H4 (cell line): ENCODE measurements at places on chromosomes 5 and 9. TPM values are rescaled to one million over a fixed set of nuclear protein-coding genes. Genes with fewer than 3 reads are reported as not detected.

The FRMPD1 gene
- total RNA-seq, result not detected in 2 replicates

The SLF1 gene
- 11.3 and 13.9 TPM in 2 replicates for total RNA-seq

The FOXI1 gene
- total RNA-seq, result not detected in 2 replicates

DNA sequence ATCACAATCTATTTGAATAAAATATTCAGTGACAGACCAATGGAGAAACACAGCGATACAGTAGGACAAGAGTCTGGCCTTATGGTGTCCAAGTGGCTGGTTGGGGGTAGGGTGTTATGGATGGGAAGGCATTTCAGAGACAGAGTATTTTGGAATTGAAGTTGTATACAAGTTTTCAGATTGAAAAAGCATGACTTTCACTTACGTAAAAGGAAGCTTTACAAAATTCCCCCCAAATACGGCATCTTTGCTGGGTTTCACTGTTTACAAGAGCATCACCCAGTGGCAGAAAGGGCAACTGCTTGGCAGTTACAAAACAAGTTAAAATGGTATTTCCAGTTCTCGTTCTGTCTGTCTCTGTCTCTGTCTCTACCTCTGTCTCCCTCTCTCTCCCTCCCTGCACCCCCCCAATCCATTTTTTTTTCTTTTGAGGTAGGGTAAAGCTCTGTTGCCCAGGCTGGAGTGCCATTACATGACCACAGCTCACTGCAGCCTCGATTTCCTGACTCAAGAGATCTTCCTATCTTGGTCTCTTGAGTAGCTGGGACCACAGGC, 86.2 kb downstream of the PTPN3 start:
- no peak for DNase-seq

DNA sequence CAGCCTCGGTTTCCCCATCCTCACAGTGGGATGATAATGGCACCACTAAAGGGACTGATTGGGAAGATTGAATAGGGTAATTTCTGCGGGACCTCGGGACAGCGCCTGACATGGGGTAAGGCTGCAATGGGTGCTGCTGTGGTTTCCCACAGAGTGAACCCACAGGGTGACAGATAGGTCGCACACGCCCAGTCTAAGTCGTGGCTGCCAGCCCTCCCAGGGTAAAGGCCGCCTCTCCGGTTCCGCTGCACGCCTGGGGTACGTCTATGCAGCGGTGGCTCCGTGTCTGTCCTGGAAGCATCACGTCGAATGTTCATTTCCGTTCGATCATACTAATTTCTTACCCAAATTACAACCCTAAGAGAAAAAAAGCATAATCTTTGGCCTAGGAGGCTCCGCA, 631 bp downstream of the CFAP77 start:
- DNase-seq, result no peak

The CDH9 gene
- not detected in 2 replicates for total RNA-seq

DNA sequence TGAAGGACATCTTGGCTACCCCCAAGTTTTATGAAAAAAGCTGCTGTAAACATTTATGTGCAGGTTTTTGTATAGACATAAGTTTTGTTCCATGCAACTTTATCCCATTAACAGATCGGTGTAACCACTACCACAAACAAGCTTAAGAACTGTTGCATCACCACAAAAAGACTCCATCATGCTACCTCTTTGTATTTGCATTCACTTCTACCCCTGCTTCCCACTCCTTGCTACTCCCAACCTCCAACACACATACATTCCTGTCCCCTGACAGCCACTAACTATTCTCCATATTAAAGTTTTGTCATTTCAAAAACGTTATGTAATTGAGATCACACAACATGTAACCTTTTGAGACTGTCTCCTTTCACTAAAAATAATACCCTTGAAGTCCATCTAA, 57.8 kb upstream of the LHFPL2 start:
- DNase-seq, result peak; percentile 44

- DNase-seq, result no peak
These were observed 100.2 kb downstream of the PIK3R1 start for GRCh38 chr5:68315679-68316271.

- no peak for DNase-seq
These were observed 1081.6 kb upstream of the ACO1 start for GRCh38 chr9:31302620-31303418.

The RNF180 gene
- total RNA-seq, result 6.3 and 6.6 TPM in 2 replicates

The ZNF189 gene
- 10.0 and 13.6 TPM in 2 replicates for total RNA-seq

The AQP7 gene
- 0.97 TPM in 1 of 2 replicates, not detected in the other for total RNA-seq

The ADAMTS6 gene
- 1.7 and 2.1 TPM in 2 replicates for total RNA-seq

DNA sequence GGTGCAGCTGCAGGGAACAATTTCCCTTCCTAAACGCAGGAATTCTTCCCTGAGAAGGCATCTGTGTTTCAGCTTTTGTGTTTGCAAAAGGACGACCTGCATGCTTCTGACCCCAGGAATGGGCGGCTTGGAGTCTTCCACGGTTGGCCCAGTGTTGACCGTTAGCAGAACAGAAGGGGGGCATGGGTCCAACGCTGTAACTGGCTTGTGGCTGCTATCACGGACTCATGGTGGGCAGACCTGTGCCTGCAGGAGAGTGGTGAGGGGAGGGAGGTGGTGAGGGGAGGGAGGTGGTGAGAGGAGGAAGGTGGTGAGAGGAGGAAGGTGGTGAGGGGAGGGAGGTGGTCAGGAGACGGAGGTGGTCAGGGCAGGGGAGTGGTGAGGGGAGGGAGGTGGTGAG, 388.6 kb upstream of the IRX4 start:
- no peak for DNase-seq

DNA sequence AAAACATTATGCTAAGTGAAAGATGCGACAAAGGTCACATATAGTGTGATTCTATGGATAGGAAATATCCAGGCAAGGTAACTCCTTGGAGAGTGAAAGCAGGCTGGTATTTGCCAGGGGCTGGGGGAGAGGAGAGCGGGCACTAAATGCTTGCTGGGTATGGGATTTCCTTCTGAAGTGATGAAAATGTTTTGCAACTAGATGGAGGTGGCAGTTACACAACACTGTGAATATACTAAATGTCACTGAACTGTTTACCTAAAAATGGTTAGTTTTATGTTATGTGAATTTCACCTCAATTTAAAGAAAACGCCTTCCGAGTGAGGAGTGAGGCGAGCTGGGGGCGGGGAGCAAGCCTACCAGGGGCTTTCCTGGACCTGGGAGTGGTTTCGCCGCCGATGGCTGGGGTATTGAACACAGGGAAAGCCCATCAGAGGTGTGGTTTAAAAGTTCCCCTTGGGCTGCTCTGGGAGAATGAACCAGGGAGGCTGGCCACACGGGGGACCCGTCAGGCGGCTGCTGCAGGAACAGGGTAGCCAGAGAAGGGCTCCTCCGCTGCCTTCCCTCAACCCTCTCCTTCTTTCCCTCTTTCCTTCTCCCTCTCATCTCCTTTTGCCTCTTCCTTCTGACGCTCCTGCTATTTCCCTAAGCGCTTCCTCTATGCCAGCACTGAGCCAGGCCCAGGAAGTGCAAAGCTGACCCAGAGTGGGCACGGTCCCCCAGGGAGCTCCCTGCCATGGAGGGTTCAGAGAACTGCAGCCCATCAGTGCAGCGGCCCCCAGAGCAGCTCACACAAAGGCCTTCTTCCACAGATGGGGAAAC, 4.9 kb downstream of the AKNA start:
- DNase-seq, result no peak

DNA sequence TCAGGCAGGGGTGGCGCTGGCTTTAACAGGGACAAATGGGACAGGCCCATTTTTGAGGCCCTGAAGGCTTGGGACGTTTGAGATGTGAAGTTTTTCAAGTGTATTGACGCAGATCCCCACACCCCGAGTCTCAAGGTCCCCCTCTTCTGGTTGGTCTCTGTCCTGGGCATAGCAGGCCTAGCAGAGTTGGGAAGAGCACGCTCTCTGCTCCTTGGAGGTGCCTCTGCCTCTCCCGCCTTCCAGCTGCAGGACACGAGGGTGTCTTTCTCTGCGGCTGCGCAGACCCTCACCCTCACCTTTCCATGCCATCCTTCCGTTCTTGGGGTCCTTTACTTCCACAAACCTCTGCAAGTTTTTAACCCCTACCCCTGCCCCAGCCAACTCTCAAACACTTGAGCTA, 18.6 kb downstream of the ADAMTSL2 start:
- no peak for DNase-seq

The WDR38 gene
- not detected in 2 replicates for total RNA-seq

GRCh38 chr9:137757613-137758029, 120.0 kb upstream of the CACNA1B start:
- DNase-seq, result peak; percentile 31

The SLU7 gene
- 23.1 and 48.3 TPM in 2 replicates for total RNA-seq

DNA sequence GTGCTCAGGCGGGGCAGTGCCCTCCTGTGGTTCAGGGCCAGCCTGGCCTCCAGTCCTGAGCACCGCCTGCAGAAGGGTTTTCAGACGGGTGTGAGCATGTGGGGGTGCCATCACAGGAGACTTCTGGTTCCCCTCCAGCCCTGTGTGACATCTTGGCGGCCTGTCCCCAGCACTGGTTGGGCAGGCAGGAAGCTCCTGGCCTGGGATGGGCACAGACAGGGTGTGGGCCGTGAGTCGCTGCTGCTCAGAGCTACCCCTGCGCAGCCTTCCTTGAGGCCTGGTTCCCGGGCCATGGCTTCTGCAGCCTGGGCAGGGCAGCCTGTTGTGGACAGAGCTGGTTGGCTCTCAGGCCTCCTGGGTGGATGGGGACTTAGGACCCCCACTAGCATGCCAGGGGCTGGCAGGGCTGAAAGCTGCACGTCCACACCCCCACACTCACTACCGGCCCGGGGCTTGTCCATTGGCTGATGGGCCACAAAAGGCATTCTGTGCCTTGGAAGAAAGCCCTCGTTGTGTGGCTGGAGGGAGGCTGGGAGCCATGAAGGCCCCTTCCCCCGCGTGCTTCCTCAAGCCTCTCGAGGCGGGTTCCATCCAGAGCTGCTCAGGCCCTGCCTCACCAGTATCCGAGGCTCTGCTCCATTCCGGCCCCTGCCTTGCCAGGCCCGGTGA, 58.7 kb downstream of the RXRA start:
- DNase-seq, result no peak

GRCh38 chr9:18706648-18707047, 232.7 kb downstream of the ADAMTSL1 start:
- DNase-seq, result no peak

The SPATA31E1 gene
- total RNA-seq, result not detected in 2 replicates

GRCh38 chr5:53170746-53171349, 61.3 kb upstream of the MOCS2 start:
- DNase-seq, result peak; percentile 19

GRCh38 chr5:139148306-139148705, 49.9 kb downstream of the SIL1 start:
- DNase-seq, result no peak

The RGS7BP gene
- not detected in 2 replicates for total RNA-seq

The ZNF474 gene
- 0.06 and 0.94 TPM in 2 replicates for total RNA-seq

The NR2F1-AS1 gene
- 5.2 and 10.4 TPM in 2 replicates for total RNA-seq

The ACOT12 gene
- not detected in 2 replicates for total RNA-seq

DNA sequence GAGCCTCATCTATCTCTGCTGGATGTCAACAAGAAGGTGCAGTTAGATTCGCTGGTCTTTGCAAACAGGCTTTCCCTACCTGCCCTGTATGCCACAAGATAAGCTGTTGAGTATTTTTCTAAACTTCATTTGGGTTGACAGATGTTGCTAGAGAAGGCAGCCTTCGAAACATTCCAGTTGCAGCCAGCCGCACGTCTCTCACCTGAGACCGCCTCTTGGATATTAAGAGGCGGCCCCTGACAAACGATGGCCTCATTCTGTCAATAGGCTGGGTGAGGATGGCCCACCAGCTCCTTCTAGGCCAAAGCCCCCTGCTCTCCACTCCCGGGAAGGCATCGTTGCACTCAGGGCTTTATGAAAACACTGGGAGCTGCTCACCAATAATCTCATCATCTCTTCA, 181.6 kb downstream of the DAB2IP start:
- no peak for DNase-seq

The SPINK13 gene
- total RNA-seq, result not detected in 2 replicates

DNA sequence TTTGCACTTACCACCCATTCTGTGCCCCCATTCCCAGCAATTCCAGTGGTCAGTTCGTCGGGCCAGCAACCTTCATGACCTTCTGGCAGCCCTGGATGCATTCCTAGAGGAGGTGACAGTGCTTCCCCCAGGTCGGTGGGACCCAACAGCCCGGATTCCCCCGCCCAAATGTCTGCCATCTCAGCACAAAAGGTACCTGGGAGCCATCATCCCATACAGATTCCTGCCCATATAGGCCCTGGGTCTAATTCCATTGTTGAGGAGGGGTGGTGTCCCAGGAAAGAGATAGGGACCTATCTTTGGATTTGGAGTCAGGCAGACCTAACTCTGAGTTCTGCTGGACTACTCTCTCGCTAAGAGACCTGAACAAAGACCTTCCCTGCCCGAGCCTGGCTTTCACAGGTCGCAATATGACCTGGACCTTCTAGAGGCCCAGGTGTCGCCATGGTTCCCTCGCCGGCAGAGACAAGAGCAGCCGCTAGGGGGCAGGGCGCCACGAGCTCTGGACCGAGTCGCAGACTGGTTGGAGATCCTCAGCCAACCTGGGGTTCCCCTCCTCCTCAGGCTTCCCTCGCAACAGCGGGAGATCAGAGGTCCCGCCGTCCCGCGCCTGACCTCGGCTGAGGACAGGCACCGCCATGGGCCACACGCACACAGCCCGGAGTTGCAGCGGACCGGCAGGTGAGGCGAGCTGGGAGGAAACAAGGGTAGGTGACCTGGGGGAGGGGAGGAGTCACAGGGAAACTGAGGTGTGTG, 3.1 kb downstream of the SLC4A9 start:
- DNase-seq, result peak; percentile 55

- DNase-seq, result no peak
These were observed 5.6 kb downstream of the ENHO start for GRCh38 chr9:34517185-34517584.

The SV2C gene
- 0.04 TPM in 1 of 2 replicates, not detected in the other for total RNA-seq

DNA sequence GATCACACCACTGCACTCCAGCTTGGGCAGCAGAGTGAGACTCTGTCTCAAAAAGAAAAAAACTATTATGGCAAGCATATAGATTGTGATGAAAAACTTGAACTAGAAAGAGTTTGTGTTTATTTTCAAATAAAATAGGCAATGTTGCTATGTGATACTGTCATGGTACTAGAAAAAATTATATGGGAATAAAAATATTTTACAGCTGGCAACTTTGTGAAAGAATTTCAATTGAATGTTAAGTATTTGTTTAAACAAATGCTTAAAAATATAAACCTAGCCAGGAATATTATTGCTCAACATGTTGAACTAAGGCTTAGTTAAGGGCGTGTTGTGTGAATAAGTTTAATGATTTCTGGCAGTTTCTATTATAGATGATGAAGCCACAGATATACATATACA, 31.7 kb downstream of the HSDL2 start:
- no peak for DNase-seq

The SLC1A1 gene
- total RNA-seq, result 2.5 and 3.0 TPM in 2 replicates
